M059J (cell line): ENCODE measurements at places on chromosomes 1 and 21.

DNA sequence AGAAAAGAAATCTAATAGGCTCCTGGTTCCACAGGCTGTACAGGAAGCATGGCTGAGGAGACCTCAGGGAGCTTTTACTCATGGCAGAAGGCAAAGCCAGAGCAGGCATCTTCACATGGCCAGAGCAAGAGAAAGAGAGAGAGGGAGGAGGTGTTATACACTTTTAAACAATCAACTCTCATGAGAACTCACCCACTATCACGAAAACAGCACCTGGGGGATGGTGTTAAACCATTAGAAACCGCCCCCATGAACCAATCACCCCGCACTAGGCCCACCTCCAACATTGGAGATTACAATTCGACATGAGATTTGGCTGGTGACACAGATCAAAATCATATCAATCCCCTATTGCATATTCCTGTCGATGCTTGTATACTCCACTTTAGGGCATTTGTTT is 93.5 kb downstream of the MRPL39 start:
- no peak for DNase-seq

DNA sequence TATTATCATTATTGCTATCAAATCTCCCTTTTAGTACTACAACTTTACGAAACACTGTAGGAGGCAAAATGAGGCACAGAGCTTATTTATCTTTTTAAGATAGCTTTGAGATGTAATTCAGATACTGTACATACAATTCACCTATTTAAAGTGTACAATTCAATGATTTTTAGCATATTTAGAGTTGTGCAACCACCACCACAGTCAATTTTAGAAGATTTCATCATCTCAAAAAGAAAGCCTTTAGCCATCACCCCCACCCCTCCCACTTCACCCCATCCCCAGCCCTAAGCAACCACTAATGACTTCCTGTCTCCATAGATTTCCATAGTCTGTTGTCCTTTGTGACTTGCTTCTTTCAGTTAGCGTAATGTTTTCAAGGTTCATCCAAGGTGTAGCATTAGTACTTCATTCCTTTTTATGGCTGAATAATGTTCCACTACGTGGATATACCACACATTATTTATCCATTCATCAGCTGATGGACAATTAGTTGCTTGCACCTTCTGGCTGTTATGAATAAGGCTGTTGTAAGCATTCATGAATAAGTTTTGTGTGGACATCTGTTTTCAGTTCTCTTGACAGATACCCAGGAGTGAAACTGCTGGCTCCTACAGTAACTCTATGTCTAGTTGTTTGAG is 9.4 kb upstream of the CAPN9 start:
- no peak for DNase-seq

- DNase-seq: no peak
These were observed 6.5 kb upstream of the PM20D1 start for GRCh38 chr1:205856433-205856832.

DNA sequence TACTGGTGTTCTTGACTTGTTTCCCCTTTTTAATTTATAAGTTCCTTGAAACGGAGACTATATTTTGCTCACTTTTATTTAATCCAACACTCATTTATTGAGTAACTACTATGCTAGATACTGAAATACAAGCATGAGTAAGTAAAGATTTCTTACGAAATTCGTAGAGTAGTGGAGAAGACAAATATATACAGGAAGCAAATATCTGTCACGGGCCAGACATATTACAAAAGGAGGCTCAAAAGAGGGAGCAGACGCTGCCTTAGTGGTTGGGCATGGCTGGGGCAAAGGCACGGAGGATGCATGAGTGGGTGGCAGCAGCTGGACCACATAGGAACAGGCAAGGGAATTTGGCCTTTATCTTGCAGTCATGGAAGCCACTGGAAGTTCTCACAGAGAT is 6.8 kb downstream of the NCF2 start:
- DNase-seq: no peak

- DNase-seq: no peak
These were observed 246.4 kb upstream of the PTBP2 start for GRCh38 chr1:96474985-96475743.

DNA sequence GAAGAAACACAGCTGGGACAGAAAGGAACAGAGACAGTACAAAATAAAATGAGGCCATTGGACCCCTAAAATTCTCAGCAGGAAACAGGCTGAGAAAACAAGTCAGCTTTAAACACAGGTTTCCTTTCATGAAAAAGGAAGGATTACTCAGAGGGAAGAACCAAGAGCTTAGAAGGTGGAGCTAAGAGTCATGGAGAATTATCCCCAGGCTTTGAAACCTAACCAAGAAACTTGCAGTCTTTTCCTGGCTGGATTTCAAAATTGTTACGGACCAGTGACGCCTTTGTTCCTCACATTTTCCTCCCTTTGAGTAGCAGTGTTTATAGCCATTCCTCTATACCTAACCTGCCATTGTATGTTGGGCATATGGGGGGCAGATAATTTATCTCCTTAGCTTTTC is 8.8 kb downstream of the HMGB4 start:
- DNase-seq: peak; percentile 79

GRCh38 chr1:7003676-7004075 is 218.4 kb downstream of the CAMTA1 start:
- DNase-seq: no peak

DNA sequence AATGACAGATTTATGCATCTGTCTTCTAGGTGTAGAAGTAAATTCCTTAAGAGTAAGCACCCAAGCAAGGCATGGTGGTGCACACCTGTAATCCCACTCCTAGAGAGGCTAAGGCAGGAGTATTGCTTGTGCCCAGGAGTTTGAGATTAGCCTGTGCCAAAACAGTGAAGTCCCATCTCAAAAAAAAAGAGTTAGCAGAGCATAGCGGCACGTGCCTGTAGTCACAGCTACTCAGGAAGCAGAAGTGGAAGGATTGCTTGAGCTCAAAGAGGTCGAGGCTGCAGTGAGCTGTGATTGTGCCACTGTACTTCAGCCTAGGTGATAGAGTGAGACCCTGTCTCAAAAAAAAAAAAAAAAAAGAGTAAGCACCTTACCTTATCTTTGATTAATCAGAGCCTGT is 15.1 kb upstream of the TIPRL start:
- no peak for DNase-seq

DNA sequence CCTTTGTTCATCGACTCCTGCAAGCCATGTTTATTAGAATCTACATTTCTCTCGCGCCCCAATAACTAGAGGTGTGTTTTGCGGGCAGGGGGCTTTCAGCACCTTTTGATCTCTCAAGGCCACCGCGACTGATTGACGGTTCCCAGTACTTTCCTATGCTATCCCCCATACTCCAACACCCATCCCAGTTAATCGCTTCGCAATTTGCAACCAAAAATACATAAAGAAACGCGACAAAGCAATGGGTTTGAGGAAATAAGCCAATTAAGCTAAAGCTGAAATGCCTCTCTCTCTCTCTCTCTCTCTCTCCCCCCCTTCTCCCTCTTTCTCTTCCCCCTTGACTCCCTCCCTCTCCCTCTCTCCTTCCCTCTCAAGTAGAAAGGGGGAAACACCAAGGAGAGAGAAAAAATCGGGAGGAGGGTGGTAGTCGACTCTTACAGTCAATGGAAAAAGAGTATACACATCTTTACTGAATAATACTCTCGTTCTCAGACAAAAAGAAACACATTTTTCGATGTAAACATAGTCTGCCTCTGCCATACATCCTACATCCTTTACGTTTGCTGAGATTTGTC is 128.0 kb upstream of the DPYD start:
- no peak for DNase-seq

- DNase-seq: no peak
These were observed 267.7 kb downstream of the PTBP2 start for GRCh38 chr1:96989302-96989701.

GRCh38 chr21:29470397-29470796 is 171.7 kb downstream of the BACH1 start:
- DNase-seq: no peak

DNA sequence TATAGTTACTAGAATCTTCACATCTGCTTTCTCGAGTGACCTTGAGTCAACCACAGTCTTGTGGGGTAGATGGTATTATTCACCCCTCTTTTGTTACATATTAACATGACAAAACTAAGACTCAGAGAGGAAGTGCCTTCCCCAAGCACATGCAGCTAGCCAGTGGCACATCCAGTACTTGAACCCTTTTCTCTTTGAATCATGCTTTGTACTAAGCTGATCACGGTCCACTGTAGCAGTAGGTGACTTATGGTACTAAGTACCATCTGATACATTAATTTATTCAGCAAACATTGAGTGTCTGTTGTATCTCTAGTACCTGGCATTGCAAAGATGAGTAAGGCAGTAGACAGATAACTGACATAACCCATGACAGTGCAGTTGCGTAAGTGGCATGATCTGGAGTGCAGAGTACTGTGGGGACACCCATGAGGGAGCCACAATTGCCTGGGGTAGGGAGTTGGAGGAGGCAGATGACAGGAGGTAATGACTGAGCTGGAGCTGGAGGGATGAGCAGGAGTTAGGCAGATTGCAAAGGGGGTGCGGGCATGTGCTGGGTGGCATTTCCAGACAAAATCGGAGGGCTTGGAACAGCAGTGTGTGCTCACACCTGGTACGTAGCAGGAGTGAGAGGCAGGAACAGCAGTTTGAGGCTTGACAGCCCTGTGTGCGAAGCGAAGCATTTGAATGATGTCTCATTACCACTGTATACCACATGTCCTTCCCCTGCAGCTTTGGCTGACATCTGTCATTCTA is 29.8 kb downstream of the UCK2 start:
- peak; percentile 15 for DNase-seq

DNA sequence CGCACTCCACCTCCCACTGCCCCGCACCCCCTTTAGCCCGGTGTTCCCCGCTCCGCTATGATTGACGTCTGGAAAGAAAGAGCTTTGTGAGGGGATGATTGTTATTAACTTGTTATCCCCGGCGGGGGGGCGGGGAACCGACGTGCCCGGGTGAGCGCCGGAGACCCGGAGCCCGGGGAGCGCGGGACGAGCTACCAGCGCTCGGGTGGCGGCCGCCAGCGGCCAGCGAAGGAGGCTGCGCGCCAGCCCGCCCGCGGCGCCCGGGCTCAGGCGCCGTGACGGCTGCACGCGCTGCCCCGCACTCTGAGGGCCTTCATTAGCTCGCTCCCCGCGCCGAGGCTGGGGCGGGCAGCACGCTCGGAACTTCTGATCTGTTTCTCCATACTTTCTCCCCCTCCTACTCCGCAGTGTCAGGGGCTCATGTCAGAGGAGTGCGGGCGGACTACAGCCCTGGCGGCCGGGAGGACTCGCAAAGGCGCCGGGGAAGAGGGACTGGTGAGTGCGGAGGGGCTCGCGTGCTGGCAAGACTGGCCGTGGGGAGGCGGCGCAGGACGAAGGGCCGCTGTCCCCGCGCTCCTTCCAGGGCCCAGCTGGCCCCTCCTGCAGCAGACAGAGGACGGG is 2.1 kb downstream of the LHX8 start:
- no peak for DNase-seq

- DNase-seq: no peak
These were observed 19.0 kb downstream of the TGFB2 start for GRCh38 chr1:218364028-218364710.

DNA sequence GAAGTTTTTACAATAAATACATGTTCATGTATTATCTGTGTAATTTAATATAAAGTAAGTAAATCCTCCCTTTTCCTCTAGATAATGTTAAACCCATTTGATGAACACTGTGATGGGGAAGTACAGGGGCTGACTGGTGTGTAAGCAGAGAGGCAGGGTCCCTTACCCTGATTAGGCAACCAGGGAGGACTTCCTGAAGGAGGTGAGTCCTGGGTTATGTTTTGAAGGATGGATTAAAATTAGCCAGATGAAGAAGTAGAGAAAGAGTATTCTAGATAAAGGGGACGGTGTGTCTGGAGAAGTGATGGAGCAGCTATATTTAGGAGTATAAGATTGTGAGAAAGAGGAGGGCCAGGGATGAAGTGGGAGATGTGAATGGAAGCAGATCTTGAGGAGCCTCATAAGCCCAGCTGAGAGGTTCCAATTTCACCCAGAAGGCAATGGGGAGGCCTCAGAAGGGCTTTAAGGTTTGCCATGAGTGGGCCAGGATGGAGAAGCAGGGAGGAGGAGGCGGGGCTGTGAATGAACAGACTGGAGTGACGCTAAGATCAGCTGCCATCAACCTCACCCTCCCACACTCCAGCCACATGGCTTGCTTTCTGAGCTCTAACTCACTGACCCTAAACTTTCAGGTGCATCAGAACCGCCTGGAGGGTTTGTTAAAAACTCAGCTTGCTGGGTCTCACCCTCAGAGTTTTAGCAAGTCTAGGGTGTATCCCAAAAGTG is 30.9 kb upstream of the ID3 start:
- no peak for DNase-seq

GRCh38 chr1:186082235-186082937 is 292.7 kb downstream of the TPR start:
- DNase-seq: peak; percentile 89

DNA sequence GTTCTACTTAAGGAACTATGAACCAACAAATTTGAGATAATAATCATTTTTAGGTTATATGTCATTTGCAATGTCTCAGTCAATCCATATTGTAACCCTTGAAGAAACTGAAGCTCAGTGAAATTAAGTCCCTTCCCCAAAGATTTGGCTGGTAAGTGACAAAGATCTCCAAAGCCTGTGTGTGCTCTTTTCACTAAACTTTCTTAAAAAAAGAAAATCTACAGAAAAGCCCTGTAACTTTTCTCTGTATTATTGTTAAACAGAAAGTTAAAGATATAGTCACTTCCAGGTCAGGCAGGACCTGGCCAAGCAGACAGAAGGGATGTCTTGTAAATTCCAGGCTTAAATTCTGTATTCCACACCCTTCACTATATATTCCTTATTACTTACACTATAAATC is 1.5 kb downstream of the LIX1L start:
- DNase-seq: no peak

- DNase-seq: no peak
These were observed 8.1 kb upstream of the SDHB start for GRCh38 chr1:17061892-17062291.

- DNase-seq: no peak
These were observed 8.9 kb downstream of the PLD5 start for GRCh38 chr1:242515555-242515954.

DNA sequence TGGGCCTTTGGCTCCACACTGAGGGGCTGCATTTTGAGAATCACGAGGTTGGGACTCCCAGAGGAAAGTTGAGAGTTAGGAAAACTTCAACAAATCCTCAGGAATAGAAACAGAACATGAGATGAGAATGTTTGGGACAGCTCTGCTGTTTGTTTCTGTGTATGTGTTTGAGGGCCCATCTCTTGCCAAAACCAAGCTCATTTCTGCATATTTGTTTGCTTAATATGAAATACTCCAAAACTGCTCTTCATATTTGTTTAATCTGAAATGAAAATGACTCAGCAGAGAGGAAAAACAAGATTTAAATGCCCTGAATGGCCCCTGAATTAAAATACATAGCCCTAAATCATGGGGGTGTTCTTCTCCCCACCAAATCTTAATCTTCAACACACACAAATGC is 78.1 kb downstream of the DDR2 start:
- DNase-seq: no peak

GRCh38 chr21:43864313-43864961 is 586 bp upstream of the AGPAT3 start:
- peak; percentile 18 for DNase-seq

DNA sequence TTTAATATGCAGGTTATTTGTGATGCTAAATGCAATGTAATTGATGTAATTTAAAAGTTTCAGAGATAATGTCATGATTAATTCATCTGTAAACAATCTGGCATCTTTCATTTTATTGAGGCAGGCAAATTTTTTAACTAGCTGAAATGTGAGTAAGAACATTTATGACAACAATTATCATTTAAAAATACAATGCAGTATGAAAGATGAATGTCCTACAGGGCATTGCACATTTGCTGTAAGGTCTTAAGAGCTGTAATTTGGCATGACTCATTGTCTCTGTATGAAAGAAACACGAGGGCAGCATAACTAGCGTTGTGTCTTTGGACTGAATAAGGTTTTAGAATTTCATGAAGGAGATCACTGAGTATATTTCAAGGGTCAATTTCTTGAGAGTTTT is 642.8 kb downstream of the PLA2G4A start:
- peak; percentile 48 for DNase-seq

GRCh38 chr1:11498956-11499594 is 20.1 kb downstream of the DISP3 start:
- no peak for DNase-seq
